Islet precursor cell (in vitro differentiated cells): ENCODE measurements at places on chromosomes 12 and 14.

DNA sequence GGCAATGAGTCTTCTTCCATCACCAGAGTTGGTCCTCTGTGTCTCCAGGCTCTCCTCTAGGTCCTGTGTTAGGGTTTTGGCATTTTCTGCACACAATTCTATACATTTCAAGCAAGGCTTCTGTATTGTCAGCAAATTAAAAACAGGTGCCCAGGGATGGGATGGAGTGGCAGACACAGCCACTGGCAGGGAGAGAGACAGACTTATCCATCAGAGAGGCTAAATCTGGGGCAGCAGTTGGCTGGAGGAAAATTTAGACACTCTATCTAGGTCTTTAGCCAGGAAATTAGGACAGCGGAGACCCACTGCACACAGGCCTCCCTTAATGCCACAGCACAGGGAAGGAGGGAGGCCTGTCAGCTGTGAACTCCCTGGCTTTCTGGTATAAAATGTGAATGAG, 20.2 kb downstream of the PLEKHD1 start:
- DNase-seq, result no peak

DNA sequence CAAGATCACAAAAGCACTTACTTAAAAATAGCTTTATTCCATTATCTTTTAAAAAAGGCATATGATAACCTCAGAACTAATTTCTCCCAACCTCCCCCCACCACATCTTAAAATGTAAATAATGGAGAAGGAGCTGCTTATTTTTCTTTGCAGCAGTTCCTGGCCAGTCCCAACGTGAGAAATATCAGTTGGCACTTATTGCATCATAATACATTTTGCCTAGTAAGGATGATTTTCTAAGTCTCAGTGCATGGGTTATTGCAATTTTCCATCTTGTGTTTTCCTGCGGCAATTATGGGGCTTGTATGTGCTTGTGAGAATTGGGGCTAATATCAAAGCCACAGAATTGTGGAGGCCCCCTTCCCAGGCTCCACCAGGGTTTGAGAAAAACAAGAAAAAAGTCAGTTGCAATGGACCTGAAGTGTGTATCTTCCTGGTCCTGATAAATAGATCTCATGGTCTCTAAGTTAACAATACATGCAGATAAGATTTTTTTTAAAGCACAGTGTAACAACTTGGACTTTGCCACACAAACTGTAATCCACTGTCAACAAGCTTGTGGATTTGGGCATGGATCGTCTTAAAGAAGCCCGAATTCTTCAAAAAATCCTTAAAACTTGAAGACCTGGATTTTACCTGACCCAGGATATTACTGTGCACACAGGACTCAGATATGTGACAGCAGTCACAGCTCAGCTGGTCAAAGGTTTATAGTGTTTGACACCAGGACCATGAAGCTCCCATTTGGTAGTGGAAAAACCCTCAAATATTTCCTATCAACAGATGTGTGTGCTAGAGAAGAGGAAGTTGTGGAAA, 2.8 kb upstream of the WSB2 start:
- DNase-seq, result no peak

- DNase-seq, result no peak
Observed at GRCh38 chr14:100187247-100187833, 27.9 kb upstream of the DEGS2 start.

- no peak for DNase-seq
Observed at GRCh38 chr14:105830171-105830570, 303.8 kb downstream of the TMEM121 start.

DNA sequence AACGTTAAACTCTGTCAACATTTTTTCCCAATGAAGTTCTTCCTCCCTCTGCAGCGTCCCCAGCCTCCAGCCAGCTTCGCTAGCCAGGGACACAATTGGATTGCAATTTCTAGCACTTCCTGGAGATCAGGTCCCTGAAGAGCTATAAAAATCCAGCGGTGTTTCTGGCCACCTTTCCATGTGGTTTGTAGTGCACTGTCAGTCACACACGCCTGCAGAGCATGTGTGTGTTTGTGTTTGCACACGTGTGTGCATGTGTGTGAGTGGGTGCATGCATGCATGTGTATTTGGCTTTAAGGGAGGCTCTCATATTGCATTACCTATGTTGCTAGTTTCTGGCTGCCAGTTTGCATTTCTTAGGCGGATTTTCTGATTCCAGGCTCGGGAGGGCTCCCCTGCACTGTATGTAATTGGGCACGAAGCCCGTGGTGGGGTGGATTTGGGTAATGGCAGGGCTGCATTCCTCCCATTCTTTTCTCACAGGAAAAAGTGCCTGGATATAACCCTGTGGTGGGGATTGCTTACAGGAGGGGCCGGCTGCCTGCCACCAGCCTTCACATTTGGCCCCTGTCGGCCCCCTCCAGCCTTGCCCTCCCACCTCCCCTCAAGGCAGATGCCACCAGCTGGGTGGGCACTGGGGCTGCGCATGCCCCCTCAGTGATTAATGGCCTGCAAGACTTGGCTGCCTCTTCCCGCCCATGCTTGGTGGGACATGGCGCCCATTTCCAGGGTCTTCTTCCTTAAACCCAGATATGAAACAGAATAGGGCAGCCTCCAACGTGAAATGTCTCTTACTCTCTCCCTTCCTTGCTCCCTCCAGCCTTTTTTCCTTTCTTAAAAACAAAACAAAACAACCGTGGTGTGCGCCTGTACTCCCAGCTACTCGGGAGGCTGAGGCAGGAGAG, 74.0 kb downstream of the TSPAN9 start:
- DNase-seq, result peak; percentile 91
